ENCODE measurements at places on chromosomes 6 and 20.

GRCh38 chr6:157775376-157775775 lies 47.7 kb upstream of the SNX9 start:
- DNase-seq: no peak

DNA sequence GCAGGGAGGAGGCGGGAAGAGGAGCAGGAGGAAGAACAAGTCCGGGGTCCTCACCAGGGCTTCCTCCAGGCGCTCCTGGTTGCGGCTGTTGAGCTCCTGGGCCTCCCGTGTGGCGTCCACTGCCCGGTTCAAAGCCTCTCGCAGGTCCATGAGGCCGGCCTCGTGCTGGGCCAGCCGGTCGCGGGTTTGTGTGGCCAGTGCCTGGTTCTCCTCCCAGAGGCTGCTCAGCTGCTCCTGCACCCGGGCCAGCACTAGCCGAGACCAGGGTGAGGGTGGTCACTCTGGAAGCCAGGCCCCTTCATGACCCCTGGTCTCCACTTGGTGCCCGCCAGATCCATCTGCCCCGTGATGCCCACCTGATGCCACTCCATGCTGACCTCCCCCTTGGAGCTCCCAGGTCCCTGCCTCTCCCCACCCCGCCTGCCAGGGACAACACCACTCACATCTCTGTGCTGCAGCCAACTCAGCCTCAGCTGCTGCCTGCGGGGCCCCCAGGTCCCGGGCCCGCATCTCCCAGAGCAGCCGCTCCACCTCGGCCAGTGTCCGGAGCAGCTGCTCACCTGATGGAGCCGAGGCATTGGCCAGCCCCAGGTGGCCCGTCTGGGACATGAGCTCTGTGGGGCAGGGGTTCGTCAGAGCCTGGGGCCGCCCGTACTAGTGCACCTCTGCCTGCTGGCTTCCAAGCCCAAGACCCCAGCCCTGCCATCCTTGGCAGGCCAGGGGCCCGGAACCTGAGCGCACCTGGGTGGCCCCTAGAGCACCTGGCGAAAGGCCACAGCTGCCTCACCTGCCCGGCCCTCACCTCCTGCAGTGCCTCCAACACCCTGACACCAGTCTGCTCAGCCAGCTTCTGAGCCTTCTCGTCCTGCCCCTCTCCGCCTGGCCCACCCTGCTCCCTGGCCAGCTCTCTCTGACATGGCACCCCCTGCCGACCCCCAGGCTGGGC lies 15.9 kb downstream of the ADRM1 start:
- no peak for DNase-seq

GRCh38 chr20:31496761-31497295 lies 17.4 kb upstream of the HM13 start:
- no peak for DNase-seq

- no peak for DNase-seq
These were observed 20.6 kb downstream of the SLC17A9 start for GRCh38 chr20:62972845-62973745.

DNA sequence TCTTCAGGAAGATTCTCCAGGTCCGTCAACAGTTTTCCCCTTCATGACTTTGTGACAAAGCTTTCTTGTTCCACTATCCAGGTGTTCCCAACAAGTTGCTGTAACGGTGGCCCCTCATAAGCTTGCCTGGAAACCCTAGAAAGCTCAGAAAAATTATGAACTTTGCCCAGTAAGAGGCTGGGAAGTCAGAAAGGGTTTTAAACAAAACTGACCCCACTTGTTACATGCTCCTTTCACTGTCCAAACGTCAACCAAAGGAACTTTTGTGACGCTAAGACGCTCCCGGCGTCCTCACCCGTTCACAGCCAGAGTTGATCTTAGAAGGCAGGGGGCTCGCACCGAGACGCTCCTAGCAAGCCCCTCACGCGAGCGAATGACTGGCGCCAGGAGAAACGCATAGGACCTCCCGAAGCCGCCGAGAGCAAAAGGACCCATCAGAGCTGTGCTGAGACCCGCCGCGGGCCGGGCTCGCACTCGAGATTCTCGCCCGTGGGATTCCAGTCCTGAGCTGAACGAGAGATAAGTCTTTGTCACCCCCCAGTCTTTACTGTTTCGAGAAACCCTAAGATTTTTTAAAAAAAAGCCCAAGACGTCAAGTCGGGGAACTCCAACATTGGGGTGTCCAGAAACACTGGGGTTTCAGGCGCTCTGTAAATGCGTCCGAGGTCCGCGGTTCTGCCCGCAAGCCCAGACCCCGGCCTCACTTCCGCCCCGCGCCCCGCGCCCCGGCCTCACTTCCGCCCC lies 544 bp upstream of the ACAT2 start:
- DNase-seq: no peak

- no peak for DNase-seq
These were observed 91.0 kb downstream of the BCKDHB start for GRCh38 chr6:80197474-80197873.

- no peak for DNase-seq
These were observed 90.8 kb upstream of the ELOVL5 start for GRCh38 chr6:53439556-53439955.

DNA sequence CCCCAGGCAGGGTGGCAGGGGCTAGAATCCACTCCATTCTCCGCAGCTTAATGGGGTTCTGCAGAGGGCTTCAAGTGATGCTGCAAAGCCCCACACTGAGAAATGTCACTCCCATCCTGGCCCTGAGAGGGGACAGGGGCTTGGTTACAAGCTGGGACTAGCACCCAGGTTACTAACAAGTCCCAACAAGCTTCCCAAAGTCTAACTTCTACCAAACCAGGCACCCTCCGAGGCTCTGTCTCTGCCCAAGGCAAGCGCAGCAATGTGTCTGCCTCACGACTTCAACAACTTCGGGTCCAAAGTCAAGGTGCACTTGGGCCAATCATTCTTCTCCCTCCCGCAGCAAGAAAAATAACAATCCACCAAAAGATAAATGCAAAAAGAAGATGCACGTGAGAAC lies 45.6 kb downstream of the NFATC2 start:
- DNase-seq: no peak

DNA sequence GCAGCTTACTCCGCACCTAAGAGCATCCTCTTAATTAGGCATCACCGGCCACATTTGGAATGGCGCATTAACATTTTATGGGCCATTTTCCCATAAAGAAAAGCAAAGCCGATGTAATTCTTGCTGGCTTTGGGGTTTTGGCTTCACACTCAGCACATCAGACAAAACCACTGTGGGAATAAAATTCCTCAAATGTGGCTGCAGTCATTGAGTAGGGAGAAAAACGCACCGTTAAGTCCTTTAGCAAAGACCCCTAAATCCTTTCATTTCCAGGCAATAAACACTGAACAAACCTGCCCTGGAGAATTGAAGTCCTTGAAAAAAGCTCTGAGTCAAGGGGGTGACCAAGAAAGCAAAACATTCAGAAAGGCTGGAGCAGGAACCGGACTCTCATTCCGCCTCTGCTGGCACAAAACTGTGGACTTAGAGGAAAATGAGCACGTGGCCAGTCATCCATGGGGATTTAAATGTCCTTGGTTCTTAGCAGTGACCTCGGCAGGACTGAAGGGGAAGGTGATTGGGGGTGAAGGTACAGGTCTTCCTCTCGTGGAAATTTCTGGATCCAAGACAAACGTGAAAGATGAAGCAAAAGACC lies 102.9 kb downstream of the CDH4 start:
- no peak for DNase-seq

DNA sequence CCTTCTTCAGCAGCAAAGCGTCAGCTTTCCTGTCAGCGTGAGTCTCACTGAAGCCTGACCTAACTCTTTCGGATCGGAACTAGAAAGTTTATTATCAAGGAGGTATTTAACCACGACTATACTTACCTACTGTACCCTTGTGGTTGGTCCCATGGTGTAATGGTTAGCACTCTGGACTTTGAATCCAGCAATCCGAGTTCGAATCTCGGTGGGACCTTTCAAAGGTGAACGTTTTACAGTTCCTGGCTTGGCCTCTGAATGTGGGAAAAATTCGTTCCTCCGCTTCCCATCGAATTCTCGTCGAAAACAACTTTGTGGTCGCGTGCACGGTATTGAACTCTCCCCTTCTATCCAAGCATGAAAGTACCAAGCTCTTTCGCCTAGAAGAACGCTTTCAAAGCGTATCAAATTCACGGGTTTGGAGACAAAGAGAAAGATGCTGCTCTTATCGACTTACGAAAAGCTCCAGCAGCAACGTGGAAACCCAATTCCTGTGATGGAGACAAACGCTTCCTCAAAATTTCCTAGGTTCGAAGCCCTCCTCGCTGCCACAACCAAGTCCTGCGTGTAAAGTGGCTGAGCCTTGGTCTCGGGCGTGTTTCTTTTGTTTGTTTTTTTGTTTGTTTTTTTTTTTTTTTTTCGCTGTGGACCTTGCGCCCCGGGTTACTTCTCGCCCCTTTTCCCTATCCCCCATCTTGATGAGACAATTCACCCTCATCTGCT lies 63.7 kb downstream of the GPX5 start:
- DNase-seq: peak; percentile 55
